Left ventricle myocardium inferior (tissue), 1 donor: ENCODE measurements at places on chromosomes 3 and 15.

DNA sequence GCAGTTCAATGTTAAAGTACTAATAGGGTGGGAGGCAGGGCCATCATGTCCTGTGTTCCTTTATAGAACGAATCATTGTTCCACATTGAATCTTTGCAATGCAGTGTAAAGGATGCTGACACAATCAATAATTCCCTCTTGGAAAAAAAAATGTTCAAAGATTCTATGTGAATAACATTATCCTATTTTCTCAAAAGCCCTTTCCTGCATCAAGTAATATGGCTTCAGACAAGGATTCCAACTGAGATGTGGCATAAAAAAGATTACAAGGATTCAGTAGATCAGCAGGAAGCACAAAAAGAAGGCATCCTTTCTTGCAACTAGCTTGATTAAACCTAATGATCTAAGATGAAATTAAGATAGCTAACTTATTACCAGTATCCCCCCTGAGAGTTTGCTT lies 454.0 kb upstream of the CADM2 start:
- no peak for DNase-seq

DNA sequence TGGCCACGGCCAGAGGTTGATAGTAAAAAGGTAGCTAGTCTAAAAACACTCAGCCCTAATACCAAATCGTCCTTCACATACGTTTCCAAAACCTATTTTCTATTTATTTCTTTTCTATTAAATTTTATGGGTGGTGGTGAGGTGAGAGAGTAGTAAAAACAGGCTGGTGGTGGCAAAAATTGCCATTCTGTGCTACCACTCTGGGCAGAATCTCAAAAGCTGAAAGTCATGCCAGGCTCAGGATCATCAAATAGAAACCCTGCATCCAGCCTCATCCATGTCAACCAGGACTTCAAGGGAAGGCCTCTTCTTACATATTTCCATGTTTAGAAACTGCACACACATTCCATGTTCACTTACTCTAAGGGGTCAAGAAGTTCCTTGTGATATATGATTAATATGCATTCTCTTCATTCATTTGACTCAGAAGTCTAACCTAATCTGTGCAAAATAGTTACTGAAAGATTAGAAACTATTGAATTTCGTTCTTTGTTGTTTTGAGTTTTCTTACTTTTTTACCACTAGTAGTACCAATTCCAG lies 153.1 kb downstream of the TNIK start:
- no peak for DNase-seq

- no peak for DNase-seq
Observed at GRCh38 chr3:41001556-41001955, 197.7 kb upstream of the CTNNB1 start.

GRCh38 chr3:177221744-177222143 lies 24.5 kb upstream of the TBL1XR1 start:
- DNase-seq = no peak

DNA sequence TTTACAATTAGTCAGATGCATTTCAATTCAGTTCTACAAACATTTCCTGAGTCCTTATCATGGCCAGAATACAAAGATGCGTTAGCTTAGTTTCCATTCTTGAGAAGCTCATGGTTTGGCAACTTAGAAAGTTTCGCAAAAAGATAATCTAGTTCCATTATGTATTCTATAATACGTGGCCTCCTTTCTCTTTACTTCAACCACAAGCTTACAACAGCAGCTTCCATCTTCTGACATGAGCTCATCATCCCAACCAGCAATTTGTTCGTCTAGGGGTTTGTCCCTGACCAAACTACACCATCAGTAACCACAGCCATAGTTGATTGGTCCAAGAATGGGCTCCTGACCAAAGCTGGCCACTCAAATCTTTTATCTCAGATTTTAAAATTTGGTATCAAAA lies 267.6 kb upstream of the TBC1D5 start:
- DNase-seq = no peak

GRCh38 chr3:42345811-42346210 lies 64.6 kb downstream of the LYZL4 start:
- no peak for DNase-seq

- DNase-seq = no peak
Observed at GRCh38 chr3:30908456-30909037, 14.1 kb upstream of the GADL1 start.

DNA sequence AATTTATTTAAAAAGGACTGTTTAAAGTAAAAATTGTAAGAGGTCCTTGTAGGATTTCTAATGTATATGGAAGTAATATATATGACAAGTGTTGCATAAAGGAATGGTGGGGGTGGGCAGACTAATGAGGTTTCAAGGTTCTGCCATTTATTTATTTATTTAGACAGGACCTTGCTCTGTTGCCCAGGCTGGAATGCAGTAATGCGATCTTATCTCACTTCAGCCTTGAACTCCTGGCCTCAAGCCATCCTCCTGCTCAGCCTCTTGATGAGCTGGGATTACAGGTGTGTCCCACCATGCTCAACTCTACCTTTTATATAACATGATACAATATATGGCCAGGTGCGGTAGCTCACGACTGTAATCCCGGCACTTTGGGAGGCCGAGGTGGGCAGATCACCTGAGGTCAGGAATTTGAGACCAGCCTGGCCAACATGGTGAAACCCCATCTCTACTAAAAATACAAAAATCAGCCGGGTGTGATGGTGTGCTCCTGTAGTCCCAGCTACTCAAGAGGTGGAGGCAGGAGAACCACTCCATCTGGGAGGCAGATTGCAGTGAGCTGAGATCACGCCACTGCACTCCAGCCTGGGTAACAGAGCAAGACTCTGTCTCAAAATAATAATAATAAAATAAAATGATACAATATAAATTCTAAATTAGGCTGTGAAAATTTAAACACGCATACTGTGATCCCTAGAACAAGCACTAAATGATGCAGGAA lies 33.8 kb upstream of the IGF2BP2 start:
- DNase-seq = no peak

GRCh38 chr3:98985431-98985830 lies 83.9 kb upstream of the DCBLD2 start:
- no peak for DNase-seq

- DNase-seq = no peak
Observed at GRCh38 chr3:184030536-184030935, 1.0 kb upstream of the HTR3D start.

GRCh38 chr3:193800138-193801043 lies 207.4 kb downstream of the OPA1 start:
- no peak for DNase-seq

DNA sequence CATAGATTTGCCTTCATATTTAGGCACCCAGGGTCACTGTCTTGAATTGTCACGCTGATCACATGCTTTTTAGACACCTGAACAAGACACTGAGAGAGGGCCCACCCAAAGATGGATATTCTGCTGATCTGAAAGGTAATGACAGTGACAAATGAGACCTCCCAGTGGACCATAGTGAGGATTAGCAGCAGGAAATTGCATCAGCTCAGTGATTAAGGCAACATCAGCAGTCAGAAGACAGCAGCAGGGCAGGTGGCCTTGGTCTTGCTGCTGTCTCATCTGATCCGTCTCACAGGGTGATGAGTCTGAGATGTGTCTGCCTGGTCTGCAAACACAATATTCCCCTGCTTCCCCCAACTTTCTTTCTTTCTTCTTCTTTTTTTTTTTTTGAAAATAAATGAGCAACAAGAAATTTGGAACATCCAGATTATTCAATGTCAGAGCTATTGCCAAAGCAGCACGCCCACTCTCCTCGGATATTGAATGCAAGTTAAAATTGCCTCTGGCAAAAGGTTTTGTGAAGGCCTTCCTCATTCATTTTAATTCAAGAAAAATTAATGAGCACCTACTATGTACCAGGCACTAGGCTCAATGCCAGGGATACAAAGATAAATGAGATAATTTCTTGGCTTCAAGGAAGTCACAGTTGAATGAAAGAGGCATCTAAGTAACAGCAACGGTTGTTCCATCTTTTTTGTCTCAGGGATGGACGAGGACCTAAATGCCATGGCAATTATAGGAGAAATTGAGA lies 14.1 kb downstream of the OTOL1 start:
- DNase-seq = no peak

DNA sequence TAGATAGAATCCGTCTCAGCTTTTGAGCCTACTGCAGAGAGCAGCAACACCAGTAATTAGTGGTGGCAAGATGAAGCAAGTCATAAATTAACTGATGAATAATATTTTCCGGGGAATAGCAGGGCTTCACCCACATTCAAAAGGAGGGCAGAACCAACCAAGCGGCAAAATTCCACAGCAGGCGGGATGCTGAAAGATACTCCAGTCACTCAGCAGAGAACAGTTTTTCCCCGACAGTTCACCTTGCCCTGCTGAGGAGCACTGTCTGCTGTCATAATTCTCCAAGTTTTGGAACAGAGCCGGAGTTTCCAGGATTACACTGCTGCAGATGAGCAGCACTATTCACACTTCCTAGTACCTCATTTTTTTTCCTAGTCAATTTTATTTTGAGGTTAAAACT lies 274.7 kb downstream of the CD47 start:
- no peak for DNase-seq

- no peak for DNase-seq
Observed at GRCh38 chr3:57855281-57855680, 99.2 kb downstream of the SLMAP start.

DNA sequence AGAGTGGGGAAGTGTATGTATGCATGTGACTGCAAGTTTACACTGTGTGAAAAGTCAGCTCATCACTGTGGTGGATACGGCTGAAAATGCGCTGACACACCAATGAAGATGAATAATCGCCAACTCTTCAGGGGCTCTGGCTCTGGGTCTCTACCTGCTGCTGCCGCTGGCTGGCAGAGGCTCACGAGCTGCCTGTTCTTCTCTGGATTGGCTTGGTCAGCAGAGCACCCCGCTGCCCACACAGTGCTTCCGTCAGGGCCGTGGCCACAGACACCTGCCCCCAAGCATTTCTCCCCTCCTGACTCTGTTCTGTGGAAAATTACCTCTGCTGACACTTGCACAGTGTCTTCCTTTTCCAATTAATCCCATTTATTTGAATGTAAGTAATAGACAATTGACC lies 215.5 kb downstream of the GAP43 start:
- no peak for DNase-seq

GRCh38 chr3:14990780-14991148 lies 43.4 kb downstream of the NR2C2 start:
- DNase-seq = no peak

- no peak for DNase-seq
Observed at GRCh38 chr3:53144862-53145712, 14.9 kb upstream of the RFT1 start.

- no peak for DNase-seq
Observed at GRCh38 chr3:179842061-179842460, 189.2 kb downstream of the USP13 start.

- DNase-seq = no peak
Observed at GRCh38 chr3:179179979-179180759, 32.0 kb downstream of the PIK3CA start.

DNA sequence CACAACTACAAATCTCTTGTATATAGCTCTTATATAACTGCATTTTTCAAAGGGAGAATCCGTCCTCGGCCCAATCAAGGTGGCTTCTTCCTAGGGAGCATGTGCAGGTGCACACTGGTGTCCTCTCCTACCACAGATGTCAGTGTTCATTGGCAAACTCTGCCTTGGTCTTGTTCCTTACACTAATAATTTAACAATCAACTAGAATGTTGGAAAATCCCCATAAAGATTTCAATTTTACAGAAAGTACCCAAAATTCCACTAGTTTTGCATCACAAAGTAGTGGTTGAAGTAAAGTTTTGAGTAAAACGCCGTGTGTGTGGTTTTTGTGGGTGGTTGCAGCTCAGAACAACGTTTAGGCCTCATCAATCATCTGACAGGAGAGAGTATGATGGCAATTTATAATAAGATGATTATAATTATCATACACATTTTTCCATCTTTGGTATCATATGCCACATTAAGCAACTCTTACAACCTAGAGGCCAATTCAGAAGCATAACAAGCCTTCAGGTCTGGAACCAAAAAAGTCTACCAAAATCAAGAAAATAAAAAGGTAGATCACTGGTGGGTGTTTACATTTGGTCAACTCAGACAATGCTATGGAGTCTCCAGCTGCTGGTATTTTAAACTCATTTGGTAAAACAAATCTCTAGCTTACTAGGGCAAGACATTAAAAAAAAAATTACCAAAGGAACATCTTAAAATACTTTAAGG lies 128.9 kb upstream of the BHLHE40 start:
- DNase-seq = no peak

DNA sequence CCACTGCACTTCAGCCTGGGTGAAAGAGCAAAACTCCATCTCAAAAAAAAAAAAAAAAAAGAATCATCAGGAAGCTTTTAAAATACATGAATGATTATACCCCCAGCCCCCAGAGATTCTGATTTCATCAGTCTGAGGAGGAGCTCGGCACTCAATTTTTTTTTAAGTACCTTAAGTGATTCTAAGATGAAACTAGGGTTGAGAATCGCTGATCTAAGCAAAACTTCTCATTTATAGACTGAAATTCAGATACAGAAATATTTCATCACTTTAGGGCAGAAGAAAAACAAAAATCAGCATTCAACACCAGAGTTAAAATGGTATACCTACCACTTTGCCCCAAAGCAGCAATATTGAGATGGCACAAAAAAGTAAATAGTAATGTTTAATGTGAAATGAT lies 24.7 kb downstream of the CPA3 start:
- DNase-seq = no peak

DNA sequence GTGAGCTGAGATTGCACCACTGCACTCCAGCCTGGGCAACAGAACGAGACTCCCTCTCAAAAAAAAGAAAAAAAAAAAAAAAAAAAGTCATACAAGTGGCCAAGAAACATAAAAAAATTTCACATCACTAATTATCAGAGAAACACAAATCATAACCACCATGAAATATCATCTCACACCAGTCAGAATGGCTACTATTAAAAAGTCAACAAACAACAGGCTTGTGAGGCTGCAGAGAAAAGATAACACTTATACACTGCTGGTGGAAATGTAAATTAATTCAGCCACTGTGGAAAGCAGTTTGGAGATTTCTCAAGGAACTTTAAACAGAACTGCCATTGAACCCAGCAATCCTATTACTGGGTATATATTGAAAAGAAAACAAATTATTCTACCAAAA lies 291.1 kb upstream of the MCTP2 start:
- no peak for DNase-seq
